ENCODE measurements at places on chromosomes 3 and 15.

- no peak for DNase-seq
These were observed 79.9 kb downstream of the GTPBP8 start for GRCh38 chr3:113070681-113071113.

DNA sequence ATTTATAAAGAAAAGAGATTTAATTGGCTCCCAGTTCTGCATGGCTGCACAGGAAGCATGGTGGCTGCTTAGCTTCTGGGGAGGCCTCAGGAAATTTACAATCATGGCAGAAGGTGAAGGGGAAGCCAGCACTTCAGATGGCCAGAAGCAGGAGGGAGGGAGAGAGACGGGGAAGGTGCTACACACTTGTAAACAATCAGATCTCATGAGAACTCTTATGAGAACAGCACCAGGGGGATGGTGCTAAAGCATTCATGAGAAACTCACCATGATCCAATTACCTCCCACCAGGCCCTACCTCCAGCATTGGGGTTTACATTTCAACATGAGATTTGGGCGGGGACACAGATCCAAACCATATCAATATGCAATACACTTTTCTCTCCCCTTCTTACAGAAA, 73.7 kb downstream of the ECT2 start:
- DNase-seq: no peak

DNA sequence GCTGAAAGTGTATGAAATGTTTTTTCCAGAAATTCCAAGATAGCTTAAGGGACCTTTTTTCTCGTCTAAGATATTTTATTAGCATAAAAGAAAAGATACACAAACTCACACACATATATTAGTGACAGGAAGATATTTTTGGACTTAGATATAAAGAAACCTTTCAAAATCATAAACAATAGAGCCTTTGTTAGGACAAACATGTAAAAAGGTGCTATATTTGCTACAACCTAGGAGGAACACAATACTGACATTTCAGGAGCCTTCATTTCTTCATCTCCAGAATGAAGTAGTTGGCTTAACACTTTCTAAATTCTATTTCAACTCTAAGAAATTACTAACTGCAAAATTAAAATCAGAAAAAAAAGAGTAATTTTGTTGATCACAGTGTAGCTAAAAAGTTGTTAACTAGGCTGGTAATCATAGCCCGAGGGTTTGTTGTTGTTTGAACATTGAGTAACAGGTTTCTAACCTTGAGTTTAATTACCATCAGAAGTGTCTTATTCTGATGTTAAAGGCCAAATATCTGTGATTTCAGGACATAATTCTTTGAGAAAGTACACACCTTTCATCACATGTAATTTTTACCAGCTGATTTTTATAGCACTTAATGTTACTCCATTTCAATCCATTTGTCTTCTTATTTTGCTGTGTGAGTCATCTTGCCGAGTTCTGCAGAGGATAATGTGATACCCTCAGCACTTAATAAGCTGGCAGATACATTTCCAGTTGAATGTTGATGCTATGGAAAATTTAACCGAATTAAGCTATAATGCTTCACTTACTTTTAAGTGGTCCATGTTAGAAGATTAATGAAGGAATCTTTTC, 97.3 kb downstream of the MBNL1 start:
- no peak for DNase-seq

DNA sequence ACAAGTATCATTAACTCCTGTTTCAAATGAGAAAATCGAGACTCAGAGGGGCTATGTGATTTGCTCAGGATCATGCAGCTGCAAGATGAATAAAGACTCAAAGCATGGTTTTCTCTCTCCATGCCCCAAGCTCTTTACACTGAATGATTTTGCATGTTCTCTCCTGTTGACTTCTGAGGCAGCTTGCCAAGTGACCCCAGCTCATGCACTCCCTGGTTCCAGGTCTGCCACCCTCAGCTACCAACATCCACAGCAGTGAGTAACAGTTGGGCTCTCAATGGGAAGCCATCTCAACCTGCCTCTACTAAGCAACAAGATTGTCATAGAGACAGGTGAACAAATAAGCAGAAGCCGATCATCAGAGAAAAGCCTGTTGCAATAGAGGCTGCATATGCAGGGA, 116.9 kb upstream of the GADL1 start:
- DNase-seq: no peak

DNA sequence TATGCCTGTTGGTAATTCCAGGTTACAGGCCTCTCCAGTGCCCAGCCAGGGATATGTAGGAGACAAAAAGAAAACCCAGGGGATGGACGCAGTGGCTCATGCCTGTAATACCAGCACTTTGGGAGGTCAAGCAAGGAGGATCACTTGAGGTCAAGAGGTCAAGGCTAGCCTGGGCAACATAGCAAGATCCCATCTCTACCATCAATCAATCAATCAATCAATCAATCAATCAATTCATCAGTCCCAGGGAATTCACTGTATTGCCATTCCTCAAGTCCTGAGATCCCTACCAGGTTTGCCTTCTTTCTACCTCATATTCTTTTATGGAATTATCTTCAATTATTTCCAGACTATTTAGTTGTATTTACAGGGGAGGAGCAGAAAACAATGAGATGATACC, 82.2 kb downstream of the DHX30 start:
- DNase-seq: no peak

DNA sequence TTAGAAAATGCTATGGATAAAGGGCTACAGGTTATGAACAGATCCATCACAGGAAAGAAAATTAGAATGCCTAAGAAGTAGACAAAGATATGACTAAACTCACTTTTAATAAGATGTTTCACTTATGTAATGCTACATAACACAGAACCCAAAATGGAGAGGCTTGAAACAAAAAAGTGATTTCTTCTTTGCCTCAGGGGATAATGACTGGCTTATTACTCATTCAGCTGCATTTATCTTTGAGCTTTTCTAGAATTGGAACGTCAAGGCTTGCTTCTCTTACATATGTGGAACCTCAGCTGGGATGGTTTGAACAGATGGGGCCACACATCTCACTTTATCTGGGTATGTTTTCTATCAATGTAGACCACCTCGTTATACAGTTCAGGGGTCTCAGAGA, 120.6 kb upstream of the EPHA3 start:
- DNase-seq: no peak

GRCh38 chr3:128353991-128354687, 112.6 kb downstream of the DNAJB8 start:
- DNase-seq: no peak

- DNase-seq: no peak
These were observed 264.7 kb upstream of the KCNH8 start for GRCh38 chr3:18883571-18883970.

DNA sequence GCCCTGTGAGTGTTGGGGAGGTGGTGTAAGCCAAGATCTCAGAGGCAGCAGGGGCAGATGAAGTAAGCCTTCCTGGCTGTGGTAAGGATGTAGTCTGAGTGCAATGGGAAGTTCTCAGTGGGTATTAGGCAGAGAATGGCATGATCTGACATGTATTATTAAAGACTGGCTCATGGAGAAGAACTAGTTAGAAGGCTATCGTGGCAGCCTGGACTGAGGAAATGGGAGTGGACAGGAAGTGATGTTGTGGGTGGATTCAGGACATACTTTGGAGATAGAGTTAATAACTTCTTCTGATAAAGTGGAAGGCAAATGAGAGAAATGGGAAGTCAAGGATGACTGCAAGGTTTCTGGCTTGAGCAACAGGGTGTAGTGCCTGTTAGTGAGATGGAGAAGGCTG, 250.9 kb upstream of the CFAP20DC start:
- DNase-seq: no peak

GRCh38 chr3:154137036-154137435, 15.8 kb downstream of the ARHGEF26 start:
- DNase-seq: no peak

GRCh38 chr3:168876346-168877035, 780.8 kb upstream of the GOLIM4 start:
- no peak for DNase-seq

GRCh38 chr15:100311833-100312476, 29.8 kb downstream of the ADAMTS17 start:
- DNase-seq: no peak

GRCh38 chr3:120144267-120144666, 50.0 kb upstream of the GSK3B start:
- no peak for DNase-seq

DNA sequence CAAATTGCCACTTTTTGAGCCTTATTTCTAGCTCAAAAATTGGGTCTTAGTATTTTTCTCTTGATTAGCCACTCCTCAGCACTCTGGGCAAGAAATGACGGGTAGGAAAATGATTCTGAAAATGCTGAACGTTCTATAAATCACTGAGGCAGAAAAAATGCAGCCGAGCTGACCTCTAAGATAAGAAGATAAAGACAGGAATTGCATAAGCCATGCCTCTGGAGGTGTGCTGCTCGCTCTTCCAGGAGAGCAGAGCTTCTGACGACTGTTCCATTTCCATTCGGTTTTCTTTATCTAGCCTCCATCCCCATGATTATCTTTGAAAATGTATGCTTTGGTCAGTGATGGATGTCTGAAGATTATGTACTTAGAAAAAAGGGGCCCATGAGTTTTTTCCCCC, 558.8 kb upstream of the ADAMTS9 start:
- no peak for DNase-seq
